ENCODE measurements at places on chromosomes 1 and 21.

DNA sequence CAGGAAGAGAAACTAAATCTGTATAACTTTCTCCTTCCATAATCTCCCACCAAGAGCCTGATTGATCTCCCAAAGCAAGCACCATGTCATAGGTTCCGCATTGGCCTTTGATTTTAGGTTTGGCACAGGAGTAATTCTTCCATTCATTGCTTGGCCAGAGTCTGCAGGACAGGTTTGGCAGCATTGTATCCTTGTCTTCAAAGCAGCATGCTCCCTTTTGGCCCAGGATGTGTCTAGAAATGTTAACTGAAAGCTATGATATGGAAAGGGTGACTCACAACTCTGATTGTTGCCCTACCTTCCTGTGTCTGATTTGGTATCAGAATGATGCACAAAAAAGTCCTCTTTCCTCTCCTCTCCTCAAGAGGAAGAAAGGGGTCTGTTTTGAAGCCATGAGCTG, 824.3 kb upstream of the PRMT6 start:
- no peak for DNase-seq

DNA sequence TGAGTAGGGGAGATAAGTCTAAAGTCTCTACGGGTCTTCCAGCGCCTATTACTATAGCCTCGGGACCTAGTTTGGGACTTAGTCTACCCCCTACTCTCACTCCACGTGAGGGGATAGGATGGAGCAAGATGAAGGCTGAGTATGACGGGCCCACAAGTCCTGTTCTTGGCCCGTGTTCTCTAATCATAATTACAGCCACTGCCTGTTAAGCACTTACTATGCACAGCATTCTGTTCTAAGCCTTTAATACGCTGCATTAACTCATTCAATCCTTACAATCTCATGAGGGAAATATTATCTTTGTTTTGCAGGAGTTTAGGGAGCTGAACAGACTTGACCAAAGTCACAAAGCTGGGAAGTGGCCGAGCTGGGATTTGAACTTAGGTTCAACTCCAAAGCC, 23.9 kb upstream of the EPB41 start:
- no peak for DNase-seq

- no peak for DNase-seq
Observed at GRCh38 chr21:40990366-40990765, 143.4 kb upstream of the DSCAM start.

- no peak for DNase-seq
Observed at GRCh38 chr1:1001057-1001783, 1.3 kb upstream of the HES4 start.

DNA sequence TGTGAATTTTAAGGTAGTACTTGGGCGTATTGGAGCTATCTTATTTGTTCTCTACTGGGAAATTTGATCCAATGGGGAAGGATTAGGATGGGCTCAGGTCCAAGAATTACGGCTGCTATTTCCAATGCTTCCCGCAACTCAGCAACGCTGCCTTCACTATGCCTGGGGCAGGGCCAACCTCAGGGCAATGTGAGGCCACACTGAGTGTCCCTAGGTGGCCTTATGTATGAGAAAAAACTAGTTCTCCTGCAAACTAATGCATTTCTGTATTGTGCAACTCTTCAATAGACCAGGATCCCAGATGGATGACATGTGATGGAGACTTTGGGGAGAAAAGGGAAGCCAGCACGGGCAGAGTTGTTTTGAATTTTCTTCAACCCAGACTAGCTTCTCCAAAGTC, 168.1 kb downstream of the DUSP10 start:
- no peak for DNase-seq

DNA sequence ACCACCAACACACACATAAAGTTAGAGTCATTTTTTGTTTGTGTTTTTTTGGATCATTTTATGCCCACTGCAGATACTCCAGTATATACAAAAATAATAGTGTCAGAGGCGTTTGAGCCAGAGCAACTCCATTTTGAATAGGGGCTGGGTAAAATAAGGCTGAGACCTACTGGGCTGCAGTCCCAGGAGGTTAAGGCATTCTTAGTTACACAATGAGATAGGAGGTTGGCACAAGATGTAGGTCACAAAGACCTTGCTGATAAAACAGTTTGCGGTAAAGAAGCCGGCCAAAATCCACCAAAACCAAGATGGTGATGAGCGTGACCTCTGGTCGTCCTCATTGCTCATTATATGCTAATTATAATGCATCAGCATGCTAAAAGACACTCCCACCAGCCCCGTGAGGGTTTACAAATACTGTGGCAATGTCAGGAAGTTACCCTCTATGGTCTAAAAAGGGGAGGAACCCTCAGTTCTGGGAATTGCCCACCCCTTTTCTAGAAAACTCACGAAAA, 40.6 kb downstream of the GJA5 start:
- DNase-seq: no peak

DNA sequence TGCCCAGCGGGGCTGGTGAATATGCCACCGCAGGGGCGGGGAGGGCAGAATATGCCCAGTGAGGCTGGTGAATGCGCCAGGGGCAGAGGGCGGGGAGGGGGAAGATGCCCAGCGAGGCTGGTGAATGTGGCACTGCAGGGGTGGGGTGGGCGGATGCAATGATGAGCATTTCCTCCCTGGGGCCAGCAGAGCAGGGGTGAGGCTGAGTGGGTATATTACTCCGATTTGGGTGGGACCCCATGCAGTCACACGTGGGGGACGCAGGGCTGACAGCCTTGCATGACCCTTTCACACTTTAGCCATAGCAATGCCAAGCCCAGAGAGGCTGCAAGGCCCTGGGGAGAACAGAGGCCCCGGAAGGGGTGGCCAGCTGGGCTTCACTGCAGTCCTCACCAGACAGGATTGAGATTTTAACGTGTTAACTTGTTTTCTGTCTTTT, 9.3 kb upstream of the SLX9 start:
- no peak for DNase-seq

DNA sequence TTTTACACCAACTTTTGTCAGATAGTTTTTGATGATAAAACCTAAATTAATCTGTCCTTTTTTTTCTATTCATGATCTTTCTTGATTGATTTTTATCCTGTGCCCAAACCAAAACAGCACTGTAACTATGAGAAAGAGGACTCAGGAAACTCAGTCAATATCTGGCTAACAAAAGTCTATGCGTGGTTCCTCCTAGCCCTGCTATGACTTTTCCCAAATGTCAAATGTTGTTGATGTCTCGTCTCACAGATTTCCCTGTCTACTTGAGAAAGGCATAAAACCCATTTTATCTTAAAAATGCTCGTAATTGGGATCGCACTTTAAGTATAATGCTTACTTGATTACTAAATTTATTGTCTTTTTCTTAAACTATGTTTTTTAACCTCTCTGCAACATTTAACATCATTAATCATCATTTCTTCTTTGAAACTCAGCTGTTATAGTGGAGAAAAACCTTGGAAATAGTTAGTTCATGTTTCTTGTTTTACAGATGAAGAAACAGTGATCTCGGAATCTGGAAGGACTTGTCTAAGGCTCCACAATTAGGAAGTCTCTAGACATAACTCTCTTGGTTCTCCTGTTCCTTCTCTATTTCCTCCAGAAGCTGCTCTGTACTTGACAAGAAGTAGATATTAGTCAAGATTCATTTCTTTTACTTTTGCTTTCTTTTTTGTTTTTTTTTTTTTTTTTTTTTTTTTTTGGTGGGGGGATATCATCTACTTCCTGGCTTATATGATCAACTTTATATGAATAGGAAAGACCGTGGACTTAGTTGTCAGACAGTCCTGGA, 26.2 kb upstream of the PTPRC start:
- no peak for DNase-seq

GRCh38 chr1:228372183-228373003, 34.2 kb downstream of the TRIM11 start:
- DNase-seq: no peak

DNA sequence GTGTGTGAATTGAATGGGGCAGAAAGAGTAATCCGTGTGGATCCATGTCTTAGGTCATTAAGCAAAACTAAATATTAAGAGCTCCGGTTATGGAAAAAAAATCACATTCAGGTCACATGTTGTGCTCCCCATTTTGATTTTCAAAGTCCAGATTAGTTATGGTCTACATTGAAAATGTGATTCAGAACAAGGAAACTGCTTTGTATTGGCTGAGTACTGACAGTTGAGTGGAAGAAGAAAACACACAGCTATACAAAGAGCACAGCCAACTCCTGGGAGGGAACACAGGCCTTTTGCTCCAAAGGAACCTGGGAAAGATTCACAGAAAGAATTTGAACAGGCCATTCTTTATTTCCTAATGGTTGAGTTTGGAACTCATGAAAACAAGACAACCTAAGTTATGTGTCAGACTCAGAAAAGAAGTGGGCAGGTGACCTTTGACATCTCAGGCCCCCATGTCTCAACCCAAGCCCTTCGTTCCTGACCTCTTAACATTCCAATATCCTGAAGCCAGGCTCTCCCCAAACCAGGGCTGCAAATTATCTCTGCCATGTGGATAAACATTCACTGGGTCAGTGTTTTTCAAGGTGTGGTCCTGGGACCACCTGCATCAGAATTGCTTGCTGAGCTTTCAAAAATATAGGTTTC, 159.3 kb upstream of the LMO4 start:
- no peak for DNase-seq

DNA sequence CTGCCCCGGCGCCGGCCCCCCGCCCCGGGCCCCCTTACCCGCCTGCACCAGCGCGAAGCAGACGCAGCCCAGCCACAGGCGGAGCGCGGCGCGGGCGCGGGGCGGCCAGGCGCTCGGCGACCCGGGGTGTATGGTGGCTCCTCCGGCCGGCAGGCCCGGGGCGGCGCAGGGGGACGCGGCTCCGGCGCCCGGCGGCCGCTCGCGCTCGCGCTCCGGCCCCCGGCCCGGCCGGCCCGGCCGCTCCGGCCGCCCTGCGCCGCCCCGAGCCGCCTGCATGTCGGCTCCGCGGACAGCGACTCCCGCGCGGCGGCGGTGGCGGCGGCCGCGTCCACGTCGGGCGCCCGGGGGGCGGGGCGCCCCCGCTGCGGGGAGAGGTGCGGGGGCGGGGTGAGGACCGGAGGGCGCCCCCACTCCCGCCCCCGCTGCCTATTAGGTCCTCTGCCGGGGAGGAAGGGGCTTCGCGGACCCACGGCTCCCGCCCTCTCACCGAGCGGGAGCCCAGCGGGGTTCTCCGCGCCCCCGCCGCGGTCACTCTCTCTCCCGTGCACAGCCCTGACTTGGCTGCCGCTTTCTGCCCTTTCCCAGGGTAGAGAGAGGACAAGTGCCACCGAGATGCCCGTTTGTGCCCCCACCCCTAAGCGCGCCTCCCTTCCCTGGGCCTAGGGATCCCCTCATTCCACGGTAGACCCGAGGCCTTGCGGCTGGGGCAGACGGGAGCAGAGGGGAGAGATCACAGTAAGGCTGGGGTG, at the start of gene FNDC5:
Gene FNDC5, minus strand, starts transcription at position 298 of the 749 bp plus-strand sequence.
- peak; percentile 23 for DNase-seq

- no peak for DNase-seq
Observed at GRCh38 chr1:197418693-197419092, 150.6 kb downstream of the CRB1 start.

GRCh38 chr1:5896706-5897660, 95.2 kb downstream of the NPHP4 start:
- DNase-seq: peak; percentile 37

- no peak for DNase-seq
Observed at GRCh38 chr1:84069236-84069845, 70.4 kb upstream of the TTLL7 start.

GRCh38 chr1:31064718-31065309, 703 bp downstream of the PUM1 start:
- peak; percentile 43 for DNase-seq

GRCh38 chr1:51729824-51730301, 113.0 kb downstream of the OSBPL9 start:
- no peak for DNase-seq

DNA sequence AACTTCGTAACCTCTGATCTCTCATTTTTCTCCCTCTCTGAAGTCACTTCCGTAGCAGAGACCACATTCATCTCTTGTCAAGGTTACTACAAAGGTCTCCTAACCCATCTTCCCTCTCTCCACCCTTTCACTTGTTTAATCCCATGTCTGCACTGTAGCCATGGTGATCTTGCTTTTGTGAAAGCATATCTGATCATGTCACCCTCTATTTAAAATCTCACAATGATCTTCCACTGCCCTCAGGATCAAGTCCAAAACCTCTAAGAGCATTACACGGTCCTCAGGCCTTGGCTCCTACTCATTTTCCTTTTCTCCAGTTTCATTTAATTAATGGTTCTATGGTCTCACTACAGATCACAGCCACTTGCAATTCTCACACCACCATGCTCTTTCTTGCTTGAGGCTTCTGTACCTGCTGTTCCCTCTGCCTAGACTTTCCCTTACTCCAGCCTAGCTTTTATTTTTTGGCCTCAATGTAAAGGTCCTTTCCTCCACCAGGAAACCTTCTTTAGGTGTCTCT, 12.1 kb downstream of the ARHGEF11 start:
- DNase-seq: no peak

- DNase-seq: no peak
Observed at GRCh38 chr1:228207381-228207810, 448 bp upstream of the OBSCN start.

DNA sequence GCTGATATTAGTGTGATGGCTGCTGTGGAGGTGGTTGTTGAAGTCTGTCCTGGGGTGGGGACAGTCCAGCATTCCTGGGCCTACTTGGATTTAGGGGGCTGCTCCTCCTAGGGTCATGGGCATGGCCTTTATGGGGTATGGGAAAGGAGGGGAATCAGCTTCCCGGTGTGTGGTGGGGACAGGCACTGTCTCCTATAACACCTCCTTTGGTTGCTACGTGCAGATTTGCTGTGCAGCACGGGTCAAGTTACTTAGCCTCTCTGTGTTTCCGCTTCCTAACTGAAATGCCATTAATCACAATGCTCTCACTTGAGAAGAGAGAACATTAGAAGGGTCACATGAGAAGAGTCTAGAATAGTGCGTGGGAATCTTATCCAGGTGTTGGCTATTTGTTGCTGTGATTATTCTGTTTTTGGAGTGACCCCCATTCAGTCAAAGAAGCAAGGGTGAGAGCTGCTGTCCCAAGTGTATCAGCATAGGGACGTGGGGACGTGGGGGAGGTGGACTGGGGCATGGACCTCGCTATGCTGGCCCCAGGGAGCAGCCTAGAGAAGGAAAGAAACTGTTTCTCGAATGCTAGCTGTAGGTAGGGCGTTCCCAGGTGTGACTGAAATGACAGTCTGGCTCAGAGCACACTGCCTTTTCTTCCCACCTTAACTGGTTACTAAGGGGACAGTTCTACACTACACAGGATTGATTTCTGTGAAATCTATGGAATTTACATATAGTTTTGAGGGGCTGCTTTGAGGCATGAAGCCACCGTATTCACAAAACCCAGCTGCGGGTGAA, 19.9 kb downstream of the SOX13 start:
- no peak for DNase-seq

GRCh38 chr1:244897476-244898254, 33.3 kb upstream of the HNRNPU start:
- no peak for DNase-seq

DNA sequence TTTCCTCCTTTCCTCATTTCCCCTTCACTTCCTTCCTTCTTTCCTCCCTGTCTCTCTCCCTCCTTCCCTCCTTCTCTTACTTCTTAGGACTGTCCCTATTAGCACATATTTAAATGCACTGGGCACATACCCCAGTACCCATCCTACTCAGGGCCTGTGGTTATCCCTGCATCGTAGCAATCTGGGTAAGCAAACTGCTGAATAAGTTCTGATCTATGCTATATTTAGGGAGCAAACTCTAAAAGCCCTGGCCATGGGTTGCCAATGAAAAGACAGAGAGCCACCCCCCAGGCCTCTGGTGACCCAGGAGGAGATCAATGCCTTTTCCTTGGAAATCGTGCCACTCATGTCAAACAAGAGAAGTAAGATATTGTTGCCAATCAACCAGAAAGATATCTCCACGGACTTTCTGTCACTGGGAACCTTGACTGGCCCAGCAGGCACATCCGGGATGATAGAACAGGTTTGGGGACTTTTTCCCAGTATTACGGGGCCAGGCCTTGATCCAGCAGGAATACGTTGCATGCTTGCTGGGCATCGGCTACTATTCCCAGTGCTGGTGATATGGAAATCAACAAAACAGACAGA, 5.4 kb downstream of the FAM3B start:
- no peak for DNase-seq
